ENCODE measurements at places on chromosomes 7 and 10. TPM values are rescaled to one million over a fixed set of nuclear protein-coding genes. Genes with fewer than 3 reads are reported as not detected.

PRTFDC1 gene
- 0.27 TPM for total RNA-seq

SMNDC1 gene
- total RNA-seq = 44.1 TPM

DOCK4 gene
- total RNA-seq = 0.44 TPM

HTR7 gene
- total RNA-seq = not detected

TMEM176A gene
- not detected for total RNA-seq

ANKRD30A gene
- not detected for total RNA-seq

KLF14 gene
- not detected for total RNA-seq

FAM131B gene
- total RNA-seq = 0.37 TPM

FZD8 gene
- total RNA-seq = 0.29 TPM

PDE1C gene
- total RNA-seq = not detected

CUZD1 gene
- total RNA-seq = 3.0 TPM

SOSTDC1 gene
- total RNA-seq = not detected

ZNF716 gene
- total RNA-seq = not detected

MUC12 gene
- total RNA-seq = not detected

SSC4D gene
- total RNA-seq = 0.17 TPM

SPDYE1 gene
- total RNA-seq = 0.12 TPM

SYT15 gene
- total RNA-seq = 1.8 TPM

ELAPOR2 gene
- total RNA-seq = 4.4 TPM

AKR1C8 gene
- 1.4 TPM for total RNA-seq

FBXL13 gene
- 0.29 TPM for total RNA-seq

MGAM2 gene
- total RNA-seq = not detected

ASL gene
- 33.4 TPM for total RNA-seq

TBX20 gene
- 0.25 TPM for total RNA-seq

CYP3A7 gene
- not detected for total RNA-seq

LRIT1 gene
- total RNA-seq = not detected

LGI1 gene
- not detected for total RNA-seq
